Dermis microvascular lymphatic vessel endothelial cell (primary cell): ENCODE measurements at places on chromosomes 5 and 9. TPM values are rescaled to one million over a fixed set of nuclear protein-coding genes. Genes with fewer than 3 reads are reported as not detected.

DNA sequence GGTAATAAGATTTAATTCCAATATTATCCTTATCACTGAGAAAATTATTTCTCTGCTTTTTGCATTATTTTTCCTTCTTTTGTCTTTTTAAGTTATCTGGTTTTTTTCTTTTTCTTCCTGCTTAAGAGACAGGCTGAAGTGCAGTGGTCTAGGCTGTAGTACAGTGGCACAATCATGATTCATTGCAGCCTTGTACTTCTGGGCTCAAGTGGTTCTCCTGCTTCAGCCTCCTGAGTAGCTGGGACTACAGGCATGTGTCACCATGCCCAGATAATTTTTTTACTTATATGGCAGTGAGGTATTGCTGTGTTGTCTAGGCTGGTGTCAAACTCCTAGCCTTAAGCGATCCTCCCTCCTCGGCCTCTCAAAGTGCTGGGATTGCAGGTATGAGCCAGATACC, 93.9 kb downstream of the SLC44A1 start:
- no peak for DNase-seq

DNA sequence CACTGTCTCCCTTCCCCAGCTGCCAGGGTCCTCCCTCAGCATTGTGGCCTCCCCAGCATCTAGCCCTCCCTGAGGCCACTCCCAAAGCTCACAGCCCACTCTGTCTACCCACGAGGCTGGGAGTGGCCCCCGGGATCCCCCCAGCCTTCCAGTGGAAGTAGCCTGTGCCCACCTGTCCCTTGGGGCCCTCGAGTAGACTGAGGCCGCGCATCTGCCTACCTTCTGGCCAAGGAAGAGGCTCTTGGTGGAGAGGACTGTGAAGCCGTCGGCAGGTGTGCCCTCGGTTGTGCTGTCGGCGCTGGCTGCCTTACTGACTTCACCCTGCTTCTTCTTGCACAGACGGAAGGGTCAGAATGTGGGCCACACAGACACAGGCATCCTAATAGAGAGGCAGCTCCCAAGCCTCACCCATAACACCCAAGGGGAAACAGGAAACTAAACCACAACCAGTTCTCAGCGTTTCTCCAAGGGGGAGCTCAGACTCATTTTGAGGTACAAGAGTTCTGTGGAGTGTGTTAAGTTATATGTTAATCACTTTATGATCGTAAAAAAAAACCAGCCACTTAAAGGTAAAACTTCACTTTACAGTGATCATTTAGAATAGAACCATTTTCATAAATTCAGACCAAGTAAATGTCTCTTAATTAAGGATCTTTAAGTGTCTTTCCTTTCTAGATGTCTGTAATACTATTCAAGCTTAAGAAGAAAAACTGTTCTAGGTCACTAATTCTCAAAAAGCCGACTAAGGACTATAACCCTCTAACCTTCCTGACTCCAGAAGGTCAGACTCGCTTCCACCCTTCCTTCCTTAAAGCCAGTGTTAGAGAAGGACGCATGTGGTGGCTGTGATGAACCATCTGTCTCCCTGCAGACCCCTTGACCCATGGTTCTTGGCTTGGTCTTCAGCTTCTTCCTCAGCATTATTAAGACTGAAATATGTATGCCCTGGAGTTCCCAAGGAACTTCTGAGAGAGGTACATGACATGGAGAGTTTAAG, 38.5 kb downstream of the MACROH2A1 start:
- DNase-seq, result no peak

Gene ATOSB
- 6.0 and 8.3 TPM in 2 replicates for total RNA-seq

Gene SMIM32
- not detected in 2 replicates for total RNA-seq
